Stimulated activated CD8-positive, alpha-beta memory T cell treated with anti-CD3 and anti-CD28 coated beads, Interleukin-7, amount 100 ng/mL, for 4 hours (primary cell): ENCODE measurements at places on chromosomes 2 and 18.

GRCh38 chr2:168626647-168627046, 170.6 kb downstream of the CERS6 start:
- DNase-seq, result no peak

DNA sequence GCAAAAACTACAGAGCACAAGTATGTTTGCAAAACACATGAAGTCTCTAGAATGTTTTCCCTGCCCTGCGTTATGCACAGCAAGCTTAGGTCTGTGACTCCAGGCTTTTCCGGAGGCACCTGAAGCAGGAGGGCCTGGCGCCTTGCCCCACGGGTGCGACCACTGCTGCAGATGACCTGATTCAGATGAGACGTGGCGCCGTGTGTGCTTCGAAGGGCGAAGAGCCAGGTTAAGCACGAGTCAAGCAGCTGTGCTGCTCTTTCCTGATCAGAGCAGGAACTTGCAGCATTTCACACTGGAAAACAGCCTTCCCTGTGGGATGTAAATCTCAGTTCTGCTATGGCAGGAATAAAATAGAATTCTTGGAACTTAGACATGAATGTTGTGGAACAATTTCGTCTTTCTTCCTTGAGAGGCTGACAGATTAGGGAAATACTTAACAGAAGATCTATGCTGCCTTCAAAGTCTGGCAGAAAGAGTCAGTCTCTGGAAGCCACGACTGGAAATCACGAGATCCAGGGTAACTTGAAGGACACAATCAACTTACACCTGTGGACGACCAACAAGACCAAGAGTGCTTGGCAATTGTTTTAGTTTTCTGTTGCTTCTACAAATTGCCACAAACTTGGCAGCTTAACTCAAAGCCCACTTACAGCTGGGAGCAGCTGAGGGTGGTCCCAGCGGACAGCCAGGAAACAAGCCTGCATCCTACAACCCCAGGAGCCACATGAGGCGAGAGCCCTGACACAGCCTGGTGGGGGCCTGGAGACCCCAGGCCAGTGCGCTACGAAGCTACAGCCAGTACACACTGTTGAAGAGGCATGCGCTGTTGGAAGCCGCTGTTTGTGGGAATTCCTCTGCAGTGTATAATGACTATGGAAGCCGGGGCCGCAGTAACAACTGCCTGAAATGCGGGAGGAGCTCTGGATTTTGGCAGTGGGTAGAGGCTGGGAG, 42.9 kb downstream of the EIPR1 start:
- no peak for DNase-seq

GRCh38 chr18:54480616-54481015, 110.4 kb upstream of the DYNAP start:
- DNase-seq, result no peak

DNA sequence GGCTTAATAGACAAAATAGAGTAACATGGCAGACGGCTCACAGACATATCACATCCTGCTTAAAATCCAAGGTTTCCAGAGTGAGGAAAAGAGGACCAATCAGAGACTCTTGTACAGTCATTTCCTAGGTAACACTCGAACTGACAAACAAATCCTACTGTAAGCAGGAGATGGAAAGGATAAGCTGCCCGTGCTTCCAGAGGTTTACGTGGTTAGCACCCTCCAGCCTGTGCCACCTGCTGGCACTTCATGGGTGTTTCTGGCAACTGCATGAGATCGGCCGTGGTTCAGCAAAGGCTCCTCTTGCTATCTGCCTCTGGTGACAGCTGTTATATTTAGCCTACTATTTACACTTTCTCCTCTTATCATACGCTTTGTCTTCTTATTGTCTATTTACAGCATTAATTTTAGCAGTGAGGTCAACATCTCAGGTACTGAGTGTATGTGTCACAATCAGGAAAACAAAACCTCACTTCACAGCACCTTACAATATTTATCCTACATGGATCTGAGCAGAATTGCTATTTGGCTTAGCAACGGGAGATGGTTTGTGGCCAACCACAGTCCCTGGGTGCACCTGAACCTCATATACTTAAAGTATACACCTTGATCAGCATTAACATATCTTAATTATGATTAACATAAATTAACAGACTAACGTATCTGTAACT, 226.9 kb downstream of the TMEM163 start:
- DNase-seq, result no peak
